H54 (cell line): ENCODE measurements at places on chromosomes 7 and 10.

DNA sequence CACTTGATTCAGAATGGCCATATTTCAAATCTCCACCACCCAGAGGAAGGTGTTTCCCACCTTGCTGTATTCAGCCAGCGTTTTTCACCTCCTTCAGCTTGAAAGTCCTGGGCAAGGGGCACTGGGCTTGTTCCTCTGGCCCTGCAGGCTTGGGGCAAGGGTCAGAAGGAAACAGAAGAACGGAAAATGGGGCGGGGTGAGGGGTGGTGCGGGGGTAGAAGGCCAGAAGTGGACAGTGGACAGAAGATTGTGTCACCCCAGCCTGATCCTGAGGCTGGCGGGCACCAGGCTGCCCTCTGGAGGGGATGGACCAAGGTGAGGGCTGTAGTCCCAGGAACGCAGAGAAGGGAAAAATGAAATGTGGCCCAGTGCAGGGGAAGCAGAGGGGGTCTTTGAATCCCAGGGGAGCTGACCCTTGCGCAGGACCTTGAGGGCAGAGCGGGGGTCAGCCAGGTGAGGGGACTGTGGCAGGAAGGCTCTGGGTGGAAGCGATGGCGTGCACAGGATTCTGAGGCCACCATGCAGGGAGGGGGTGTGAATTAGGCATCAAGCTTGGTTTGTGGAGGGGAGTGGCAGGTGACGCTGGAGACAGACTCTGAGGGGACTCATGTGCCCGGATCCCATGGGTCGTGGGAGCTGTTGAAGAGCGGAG is 23.0 kb downstream of the TMEM120A start:
- DNase-seq: no peak

DNA sequence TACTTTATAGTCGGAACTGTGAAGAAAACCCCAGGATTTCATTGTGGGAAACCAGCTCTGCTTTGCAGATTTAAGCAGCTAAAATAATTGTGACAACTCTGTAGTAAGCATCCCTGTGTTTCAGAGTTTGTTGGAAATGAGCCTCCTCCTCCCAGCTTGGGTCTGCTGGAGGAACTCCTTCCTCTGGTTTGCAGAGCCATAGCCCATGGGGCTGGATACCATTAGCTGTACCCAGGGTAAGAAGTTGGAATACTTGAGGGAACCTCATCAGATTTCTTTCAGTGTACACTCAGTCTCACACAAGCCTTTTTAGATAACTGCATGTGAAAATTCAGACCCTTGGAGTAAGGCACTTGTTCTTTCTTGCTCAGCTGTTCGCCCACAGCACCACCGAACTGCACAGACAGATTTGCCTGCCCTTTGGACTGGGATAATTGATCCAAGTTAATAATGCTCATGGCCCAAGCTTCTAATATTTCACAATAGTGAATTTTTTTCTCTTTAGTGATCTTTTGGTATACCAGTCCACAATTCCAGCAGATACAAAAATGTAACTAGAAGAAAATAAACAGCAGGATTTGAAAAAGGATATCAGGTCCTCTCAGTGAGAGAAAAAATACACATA is 467.4 kb upstream of the FZD8 start:
- DNase-seq: no peak

DNA sequence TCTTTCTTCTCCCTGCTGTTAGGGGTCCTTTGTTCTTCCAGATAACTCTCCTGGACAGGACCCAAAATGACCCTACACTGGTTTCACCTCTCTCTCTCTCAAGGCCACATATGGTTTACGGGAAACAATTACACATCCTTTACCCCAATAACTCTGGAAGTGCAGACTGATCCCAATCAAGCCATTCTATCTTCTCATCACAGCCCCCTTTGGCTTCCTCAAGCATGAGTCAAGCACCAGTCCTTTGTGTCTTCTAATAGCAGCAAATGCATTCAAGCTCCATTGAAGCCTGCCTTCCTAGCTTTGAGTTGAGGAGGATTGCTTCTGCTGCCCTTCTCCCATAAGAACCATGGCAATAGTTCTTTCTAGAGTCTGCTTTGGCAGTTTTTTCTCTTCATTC is 20.2 kb downstream of the C10orf67 start:
- DNase-seq: no peak

- DNase-seq: no peak
Measured at GRCh38 chr7:128933180-128933891, 4.4 kb upstream of the IRF5 start.

DNA sequence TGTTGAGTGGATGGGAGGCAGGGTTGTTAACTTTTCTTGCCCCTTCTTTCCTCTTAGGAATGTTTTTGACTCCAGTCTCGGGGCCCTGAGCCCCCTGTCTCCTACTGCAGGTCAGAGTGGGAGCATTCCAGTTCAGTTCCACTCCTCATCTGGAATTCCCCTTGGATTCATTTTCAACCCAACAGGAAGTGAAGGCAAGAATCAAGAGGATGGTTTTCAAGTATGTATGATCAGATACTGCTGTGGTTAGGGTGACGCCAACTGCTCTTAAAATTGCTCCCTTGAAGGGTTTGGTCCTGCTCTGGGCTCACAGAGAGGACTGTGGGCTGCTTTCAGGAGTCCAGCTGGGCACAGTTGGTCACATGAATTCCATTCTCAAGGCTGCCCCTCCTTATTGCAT is 22.0 kb downstream of the VWA2 start:
- no peak for DNase-seq

DNA sequence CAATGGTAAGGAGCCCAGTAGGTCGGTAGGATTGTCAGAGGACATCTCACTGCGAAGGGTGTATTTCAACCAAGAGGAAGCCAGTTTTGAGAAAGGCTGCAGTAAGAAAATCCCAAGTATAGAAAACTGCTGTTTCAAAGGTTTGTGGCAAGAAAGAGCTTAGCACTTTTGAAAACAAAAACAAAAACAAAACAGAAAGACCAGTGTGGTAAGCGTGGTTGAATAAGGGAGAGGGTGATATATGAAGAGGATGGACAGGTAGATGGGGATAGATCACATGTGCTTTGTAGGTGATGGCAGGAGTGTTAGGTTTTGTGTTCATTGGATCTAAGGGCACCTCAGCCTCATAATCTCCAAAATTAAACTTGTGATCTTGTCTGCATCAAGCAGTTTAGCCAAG is 141.6 kb upstream of the WNT16 start:
- no peak for DNase-seq

DNA sequence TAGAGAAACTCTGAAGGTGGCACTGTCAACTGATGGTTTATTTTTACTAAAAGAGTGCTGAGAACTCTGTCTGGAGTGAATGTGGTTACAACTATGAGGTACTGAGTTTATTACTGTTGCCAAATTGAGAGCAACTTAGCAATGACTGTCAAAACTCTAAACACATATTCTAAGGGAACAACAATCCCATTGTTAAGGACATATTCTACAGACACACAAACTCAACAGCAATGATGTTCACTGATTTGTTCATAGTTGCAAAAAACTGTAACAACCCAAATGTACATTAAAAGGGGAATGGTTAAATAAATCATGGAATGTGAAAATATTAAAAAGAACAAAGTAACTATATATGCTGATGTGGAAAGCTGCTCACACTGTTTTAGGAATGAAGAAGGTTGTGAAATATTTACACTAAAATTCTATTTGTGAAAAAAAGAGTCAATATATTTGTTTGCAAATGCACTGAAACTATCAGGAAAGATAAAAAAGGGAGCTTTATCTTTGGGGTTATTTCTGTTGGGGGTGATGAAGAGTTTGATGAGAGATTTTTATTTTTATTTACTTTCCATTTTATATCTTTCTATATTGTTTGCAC is 12.9 kb downstream of the PON2 start:
- DNase-seq: no peak

DNA sequence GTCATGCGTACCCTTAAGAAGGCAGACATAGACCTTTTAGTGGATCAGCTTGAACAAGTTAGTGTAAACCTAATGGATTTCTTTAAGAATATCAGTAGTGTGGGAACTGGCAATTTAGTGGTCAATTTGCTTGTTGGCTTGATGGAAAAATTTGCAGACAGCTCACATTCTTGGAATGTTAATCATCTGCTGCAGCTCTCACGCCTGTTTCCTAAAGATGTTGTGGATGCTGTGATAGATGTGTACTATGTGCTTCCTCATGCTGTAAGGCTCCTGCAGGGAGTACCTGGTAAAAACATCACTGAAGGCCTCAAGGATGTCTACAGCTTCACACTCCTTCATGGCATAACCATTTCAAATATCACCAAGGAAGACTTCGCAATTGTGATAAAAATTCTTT is 103.4 kb downstream of the ABCA13 start:
- DNase-seq: no peak

GRCh38 chr7:44189993-44190872 is 994 bp upstream of the GCK start:
- DNase-seq: no peak
